Hematopoietic multipotent progenitor cell treated with erythropoietin and hydrocortisone succinate and interleukin-3 and kit ligand, for 15 days (in vitro differentiated cells): ENCODE measurements at places on chromosomes 13 and 19.

- DNase-seq: no peak
These were observed 904 bp upstream of the ARHGAP33 start for GRCh38 chr19:35774274-35775045.

DNA sequence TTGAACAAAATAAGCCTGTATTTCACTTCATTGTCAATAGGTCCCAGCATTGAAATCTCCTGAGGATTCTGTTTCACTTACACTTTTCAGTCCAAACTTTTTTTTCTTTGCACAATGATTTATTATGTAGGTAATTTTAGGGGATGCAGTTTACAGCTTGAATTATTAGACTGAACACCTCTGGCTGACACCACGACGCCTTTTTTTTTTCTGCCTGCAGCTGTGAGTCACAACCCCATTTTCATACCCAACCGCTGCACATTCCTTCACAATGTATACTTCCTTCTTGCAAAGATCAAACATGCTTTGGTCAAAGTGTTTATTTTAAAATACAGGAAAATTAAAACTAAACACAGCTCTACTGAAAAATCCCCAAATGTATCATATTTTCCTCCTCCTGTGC, 11.4 kb downstream of the ZIC2 start:
- DNase-seq: no peak

- DNase-seq: no peak
These were observed 7.2 kb downstream of the GJB2 start for GRCh38 chr13:20185366-20186056.

- DNase-seq: no peak
These were observed 35.2 kb upstream of the SLC46A3 start for GRCh38 chr13:28753946-28754345.

DNA sequence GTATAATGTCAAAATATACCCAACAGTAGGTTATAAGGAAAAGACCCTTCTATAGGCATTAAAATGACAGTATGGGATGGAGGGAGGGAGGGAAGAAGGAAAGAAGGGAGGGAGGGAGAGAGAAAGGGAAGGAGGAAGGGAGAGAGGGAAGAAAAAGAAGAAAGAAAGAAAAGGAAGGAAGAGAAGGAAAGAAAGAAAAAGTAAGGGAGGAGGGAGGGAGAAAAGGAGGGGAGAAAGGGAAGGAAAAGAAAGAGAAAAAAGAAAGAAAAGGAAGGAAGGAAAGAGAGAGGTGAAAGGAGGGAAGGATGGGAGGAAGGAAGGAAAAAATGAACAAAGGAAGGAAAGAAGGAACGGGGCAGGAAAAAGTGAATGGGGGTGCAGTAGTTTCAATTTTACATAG, 35.3 kb upstream of the CACNA1A start:
- no peak for DNase-seq

DNA sequence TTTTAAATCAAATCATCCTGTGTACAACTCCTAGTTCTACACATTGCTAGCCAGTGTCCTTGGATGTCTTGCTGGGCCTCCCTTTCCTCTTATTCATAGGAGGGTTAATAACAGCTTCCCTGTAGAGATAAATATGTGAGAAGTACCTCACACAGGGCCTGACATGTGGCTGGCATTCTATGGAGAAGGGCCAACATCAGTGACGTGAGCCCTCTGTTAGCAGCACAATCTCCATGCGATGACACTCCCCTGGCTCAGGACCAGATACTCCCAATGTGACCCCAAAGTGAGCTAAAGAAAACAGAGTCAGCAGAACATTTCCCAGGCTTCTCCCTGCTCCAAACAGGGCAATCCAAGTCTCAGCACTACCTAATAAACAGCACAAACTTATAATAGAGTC, 818.4 kb downstream of the DIAPH3 start:
- DNase-seq: no peak

DNA sequence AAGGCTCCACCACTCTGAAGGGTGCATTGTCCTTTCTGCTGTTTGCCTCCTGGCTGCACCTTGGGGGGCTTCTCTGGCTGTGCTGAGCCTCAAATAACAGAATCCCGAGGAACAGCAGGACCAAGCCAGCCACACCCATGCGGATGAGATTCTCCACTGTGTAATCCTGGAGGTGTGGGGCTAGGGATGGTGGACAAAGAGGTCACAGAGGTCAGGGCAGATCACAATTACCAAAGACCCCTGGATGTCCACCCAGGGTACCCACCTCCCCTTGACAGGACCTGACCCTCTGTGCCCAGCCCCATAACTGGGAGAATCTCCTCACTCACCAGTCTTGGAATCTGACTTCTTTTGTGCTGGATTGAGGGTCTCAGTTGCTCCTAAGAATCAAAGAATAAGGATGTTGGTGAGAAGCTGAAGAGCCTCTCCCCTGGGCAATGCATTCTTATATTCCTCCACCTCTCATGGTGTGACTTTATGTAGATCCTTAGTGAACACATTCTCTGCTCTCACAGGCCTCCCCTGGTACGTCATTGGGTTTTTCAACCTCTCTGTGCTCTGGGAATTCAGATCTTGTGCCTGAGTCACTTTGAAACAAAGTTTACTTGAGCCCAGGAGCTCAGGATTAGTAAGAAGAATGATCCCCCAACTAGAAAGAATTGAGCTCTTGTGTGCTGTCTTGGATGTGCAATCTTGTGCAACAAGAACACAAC, 5.2 kb downstream of the LILRA4 start:
- DNase-seq: no peak

DNA sequence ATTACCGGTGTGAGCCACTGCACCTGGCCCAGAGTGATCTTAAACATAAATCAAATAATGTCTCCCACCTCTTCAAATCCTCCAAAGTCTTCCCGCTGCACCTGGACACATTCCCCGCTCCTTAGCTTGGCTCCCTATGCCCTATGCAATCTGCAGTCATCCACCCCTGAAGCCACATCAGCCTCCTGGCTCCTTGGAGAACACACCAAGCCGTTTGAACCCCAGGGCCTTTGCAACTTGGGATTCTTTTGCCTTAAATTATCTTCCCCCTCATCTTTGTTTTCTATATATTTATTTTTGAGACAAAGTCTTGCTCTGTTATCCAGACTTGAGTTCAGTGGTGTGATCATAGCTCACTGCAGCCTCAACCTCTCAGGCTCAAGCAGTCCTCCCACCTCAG, 2.7 kb upstream of the DNAAF3 start:
- no peak for DNase-seq

DNA sequence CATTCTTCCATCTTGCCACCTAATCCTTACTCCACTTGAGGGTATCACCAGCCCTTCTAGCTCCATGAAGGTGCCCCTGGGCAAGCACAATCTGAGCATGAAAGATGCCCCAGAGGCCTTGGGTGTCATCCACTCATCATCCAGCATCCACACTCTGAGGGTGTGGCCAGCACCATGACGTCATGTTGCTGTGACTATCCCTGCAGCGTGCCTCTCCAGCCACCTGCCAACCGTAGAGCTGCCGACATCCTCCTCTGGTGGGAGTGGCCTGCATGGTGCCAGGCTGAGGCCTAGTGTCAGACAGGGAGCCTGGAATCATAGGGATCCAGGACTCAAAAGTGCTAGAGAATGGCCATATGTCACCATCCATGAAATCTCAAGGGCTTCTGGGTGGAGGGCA, 3.1 kb upstream of the KLK3 start:
- DNase-seq: no peak

DNA sequence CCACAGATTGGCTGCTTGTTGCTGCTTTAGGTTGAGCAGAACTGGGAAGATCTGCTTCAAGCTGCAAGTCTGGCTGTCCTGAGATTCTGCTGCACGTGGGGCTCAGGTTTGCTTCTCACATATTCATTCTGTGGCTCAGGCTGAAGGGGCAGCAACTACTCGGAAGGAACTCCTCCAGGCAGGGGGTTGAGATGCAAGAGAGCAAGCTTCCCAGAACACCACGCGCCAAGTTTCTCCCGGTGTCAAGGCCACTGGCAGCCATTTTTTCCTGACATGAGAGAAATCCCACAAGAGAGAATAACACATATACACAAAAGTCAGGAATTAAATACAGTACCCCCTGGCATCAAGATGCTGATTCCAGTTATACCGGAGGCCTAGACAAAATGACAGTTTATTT, 887.6 kb upstream of the SLC10A2 start:
- DNase-seq: no peak

GRCh38 chr13:88617176-88617575, 946.0 kb downstream of the SLITRK5 start:
- DNase-seq: no peak

GRCh38 chr19:2309734-2310362, 1.9 kb upstream of the LINGO3 start:
- DNase-seq: no peak
